ENCODE measurements at places on chromosomes 5 and 9.

GRCh38 chr5:41193456-41194205, 19.7 kb downstream of the C6 start:
- DNase-seq: no peak

- no peak for DNase-seq
Observed at GRCh38 chr9:100554935-100555401, 22.9 kb upstream of the CAVIN4 start.

- no peak for DNase-seq
Observed at GRCh38 chr5:174335682-174336364, 290.3 kb downstream of the NSG2 start.

DNA sequence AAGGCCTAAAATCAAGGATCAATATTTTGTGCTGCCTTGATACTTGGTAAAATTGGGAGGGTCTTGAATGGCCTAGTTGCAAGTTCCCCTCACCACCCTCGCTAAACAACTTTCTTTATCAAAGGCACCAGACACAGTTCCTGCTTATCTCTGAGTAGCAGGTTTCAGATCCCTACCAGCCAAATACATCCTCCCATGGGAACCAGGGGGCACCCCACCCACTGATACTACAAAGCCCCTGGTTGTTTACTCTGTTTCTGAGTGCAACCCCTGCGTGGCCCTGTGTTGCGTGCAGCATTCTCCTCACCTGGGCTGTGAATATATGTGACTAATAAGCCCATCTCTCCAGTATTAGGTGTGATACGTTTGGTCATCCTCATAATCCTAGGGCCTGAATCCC, 314.9 kb downstream of the DRD1 start:
- no peak for DNase-seq

DNA sequence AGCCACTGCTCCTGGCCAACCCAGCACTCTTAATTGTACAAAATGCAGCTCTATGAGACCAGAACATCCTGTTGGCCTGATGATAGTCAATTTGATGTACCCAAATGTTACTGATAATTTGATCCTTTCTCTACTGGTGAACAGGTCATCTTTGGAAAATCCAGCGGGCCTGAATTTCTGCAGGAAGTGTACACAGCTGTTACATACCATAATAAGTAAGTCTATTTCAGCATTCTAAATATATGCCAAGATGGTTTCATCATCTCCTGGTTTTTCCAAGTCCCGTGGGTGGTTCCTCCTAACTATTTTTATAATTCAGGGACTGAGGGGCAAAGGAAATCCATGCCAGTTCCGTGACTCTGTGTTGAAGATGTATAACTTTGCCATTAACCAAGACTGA, 155.4 kb downstream of the DOCK8 start:
- no peak for DNase-seq

- DNase-seq: no peak
Observed at GRCh38 chr9:114746591-114747346, 59.1 kb downstream of the TNFSF15 start.

DNA sequence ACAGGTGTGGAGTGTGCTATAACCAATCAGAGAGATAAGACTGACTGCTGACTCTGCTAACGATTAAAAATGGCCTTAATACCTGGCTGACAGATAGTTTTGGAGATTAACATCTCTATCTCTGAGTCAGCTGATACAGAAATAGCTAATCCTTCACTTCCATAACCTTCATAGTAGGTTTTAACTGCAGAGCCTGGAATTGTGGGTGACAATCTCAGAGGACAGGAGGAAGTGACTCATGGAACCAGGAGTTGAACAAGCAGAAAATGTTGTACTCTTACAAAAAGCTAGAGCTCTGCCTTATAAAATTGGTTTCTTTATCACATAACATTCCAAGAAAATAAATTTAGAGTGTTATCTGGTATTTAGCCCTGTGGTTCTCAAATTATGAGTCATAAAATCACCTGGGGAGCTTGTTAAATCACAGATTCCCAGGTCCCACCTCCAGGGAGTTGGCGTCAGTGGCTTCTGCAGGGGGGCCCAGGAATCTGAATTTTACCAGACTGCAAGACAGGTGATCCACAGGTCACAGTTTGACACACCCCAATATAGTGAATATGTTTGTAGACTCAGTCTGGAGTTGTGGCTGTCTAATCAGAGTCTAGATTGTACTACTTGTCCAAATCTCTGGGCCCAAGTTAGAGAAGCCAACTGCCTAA, 44.4 kb upstream of the AFAP1L1 start:
- no peak for DNase-seq

DNA sequence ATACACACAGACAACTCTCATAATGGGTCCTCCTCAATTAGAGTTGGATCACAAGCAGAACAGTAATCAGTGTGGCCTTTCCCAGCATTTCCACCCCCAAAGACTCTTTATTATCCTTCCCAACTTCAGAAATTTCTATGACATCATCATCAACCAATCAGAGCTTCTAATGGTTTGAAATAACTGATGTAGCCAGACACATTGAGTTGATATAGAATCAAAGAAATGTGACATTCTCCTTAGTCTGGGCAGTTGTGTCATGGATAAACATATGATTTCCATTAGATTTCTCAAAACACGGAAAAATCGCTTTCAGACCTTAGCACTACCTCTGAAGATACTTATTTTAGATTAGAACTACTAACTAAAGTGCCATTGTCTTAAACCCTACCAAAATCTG, 75.7 kb upstream of the NFIB start:
- DNase-seq: no peak

DNA sequence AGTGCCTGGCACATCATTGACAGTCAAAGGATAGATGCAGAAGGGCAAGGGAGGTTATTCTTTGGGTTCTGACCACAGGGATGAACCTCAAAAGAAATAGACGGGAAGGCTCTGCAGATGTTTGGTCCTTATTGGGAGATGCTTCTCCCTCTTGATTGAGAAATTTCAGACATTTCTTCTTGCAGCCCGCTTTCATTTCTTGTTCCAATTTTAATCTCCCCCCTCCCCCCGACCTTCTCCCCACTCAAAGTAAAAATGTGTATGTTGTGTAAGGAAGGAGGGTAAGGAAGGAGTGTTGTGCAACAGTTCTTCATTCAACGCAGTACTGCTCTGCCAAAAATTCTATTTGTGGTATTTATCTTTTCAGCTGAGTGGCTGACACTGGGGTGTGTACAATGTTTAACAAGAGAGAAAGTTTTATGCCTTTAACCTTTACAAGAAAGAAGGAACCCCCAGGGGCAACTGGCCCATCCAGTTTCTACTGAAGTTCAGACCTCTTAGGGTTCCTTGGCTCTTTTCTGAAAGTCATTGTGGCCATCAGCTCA, 46.3 kb upstream of the TNFSF15 start:
- no peak for DNase-seq

GRCh38 chr5:98957307-98957706, 28.5 kb upstream of the CHD1 start:
- DNase-seq: no peak

- no peak for DNase-seq
Observed at GRCh38 chr9:121427899-121428298, 57.8 kb upstream of the STOM start.

- DNase-seq: no peak
Observed at GRCh38 chr5:81533629-81534405, 139.9 kb upstream of the ACOT12 start.

GRCh38 chr5:140927228-140927573, 1.1 kb downstream of the PCDHAC1 start:
- DNase-seq: no peak

DNA sequence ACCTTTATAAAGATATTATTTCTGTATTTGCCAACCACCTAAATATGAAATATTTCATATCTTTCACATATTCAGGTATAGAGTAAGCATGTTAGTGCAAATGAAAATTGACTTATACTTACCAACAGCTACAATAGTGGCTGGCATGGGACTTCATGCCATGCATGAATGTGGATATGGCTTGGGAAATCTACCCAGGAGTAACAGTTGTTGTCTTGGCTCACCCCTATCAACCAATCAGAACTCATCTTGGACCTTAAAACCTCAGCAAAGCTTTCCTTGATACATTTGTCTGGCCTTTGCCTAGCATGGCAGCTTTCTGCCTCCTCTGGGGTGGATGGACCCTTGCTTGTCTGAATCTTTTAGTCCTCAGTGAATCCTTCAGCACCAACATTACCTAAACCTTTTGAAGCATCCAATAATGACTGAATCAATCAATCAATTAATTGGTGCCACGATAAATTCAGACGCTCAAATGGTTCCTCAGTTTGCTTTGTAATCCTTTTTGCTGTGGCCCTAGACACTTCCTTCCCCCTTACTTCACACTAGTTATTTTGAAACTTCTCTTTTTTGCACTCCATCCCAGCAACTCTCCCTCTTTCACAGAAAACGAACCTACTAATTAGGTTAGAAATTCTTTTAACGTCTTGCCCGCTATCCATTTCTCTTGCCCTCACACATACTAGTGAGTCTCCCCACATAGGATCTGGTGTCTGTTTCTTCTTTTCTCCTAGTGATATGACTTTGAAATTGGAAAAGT, 132.3 kb upstream of the ZNF608 start:
- DNase-seq: no peak

GRCh38 chr5:12840972-12841371, 936.7 kb upstream of the CTNND2 start:
- no peak for DNase-seq

DNA sequence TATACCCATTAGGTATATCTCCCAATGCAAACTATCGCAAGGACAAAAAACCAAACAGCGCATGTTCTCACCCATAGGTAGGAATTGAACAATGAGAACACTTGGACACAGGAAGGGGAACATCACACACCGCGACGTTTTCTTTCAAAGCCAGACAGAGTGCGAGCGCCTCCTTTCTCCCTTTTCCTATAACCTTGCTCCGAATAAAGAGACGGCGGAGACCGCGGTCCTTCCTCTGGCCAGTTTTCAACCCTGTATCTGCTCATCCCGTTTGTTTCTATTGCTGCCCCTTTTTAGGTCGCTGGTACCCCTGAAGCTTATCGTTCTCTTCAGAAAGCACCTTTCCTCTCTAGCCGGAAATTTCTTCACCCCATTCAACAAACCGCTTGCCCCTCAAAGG, 1.3 kb downstream of the LVRN start:
- DNase-seq: no peak

- no peak for DNase-seq
Observed at GRCh38 chr9:13587571-13587970, 308.1 kb upstream of the MPDZ start.

DNA sequence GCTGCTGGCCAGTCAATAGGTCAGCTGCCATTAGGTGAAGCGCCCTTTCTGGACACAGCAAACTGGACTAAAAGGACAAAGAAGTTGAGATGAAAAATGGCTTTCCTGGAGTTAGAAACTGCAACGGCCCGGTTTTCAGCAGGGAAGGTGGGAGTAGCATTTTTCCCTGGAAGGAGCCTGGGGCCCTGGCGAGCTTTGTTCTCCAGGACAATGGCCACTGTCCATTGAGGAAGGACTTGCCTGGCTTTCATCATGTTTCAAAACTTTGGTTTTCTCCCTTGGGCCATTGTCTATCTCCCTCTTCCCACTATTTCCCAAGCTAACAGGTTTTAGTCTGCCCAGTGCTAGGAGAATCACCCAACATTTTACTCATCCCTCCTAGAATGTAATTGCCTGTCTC, 56.2 kb downstream of the MOCS2 start:
- DNase-seq: no peak

GRCh38 chr5:135018457-135018856, 15.6 kb downstream of the PITX1 start:
- no peak for DNase-seq

GRCh38 chr5:60960591-60960990, 15.6 kb downstream of the NDUFAF2 start:
- DNase-seq: no peak

GRCh38 chr9:13607481-13608441, 328.3 kb upstream of the MPDZ start:
- DNase-seq: no peak
